Right ventricle myocardium inferior (tissue), 1 donor: ENCODE measurements at places on chromosomes 4 and X. TPM values are rescaled to one million over a fixed set of nuclear protein-coding genes. Genes with fewer than 3 reads are reported as not detected.

DNA sequence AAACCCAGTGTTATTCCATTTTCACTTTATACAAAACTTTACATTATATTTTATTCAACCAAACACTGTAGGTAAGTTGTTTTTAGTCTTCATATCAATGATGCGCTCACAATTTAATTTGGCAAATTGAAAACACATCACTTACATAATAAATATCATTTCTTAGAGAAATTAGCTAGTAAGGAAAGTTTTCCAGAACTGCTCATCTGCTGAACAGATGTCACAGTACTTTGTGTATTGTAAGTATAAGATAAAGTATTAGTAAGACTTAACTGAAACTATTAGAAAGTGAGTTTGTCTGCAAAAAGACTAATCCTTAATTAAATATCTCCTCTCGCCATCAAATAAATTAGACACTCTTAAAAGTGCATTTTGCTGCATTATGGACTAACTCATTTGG, 108.7 kb upstream of the PACRGL start:
- DNase-seq: no peak

DNA sequence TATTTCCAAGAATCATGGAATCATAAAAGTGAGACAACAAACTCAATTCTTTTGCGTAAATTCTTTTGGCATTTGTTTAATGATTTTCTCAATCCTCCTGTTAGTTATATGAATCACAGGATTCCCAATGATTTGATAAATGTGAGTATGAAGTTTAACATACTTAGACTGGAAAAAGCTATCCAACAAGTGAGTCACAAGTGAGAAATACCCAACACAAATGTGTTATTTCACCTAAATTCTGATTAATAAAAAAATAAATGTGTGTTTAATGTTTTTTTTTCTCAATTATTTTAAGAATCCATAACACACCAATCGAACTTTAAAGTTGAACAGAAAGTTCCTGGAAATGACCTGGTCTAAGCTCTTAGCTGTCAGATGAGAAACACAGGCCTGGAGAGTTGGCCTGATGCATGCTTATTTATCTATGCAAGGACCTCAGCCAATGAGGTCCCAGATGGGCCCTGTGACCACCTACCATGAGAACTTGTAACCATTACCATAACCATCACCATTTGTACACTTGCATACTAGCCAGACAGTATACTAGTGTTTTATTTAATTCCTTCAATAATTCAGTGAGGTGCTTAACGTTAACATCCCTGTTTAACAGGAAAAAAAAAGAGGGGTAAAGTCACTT, 386.7 kb downstream of the SPRY1 start:
- no peak for DNase-seq

TSC22D3 gene
- 72.0 TPM for total RNA-seq

DNA sequence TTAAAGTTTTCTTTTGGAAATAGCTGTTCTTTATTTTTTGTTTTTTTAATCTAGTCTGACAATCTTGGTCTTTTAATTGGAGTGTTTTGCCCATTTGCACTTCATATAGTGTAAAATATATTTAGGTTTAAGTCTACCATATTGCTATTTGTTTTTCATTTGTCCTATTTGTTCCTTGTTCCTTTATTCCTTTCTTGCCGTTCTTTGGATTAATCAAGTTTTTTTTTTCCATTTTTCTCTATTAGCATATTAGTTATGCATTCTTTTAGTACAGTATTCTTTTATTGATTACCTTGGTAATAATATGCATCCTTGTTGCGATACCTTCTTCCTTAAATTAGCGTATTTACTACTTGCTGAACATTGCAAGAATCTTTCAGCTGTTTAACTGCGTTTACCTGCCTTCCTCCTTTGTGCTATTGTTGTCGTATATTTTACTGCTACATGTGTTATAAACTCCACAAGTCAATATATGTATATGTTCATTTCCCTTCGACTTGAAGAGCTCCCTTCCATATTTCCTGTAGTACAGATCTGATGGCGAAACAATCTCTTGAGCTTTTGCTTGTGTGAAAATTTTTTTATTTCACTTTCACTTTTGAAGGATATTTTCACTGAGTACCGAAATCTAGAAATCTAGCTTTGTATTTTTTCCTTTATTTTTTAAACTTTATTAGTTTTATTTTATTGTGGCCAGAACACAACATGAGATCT, 23.9 kb upstream of the RNF212 start:
- DNase-seq: no peak

DNA sequence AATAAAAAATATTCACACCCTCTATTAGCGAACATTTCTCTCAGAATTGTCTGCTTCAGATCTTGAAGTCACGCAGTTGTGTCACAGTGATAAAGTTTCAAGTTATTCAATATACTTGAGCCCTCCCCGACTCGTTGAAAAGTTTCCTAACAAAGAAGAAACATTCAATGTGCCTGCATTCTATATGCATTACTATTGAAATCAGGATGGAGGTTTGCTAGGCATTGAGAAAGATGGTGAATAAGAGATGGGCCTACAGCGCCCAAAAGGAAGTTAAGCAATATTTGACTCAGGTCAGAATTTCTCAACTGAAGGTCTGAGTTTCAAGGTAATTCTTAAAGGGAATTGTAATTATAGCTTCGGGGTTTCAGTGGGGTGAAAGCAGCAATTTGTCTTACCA, 6.1 kb downstream of the TCEANC start:
- no peak for DNase-seq

DMP1 gene
- total RNA-seq: not detected

IDS gene
- 77.6 TPM for total RNA-seq

- DNase-seq: peak; percentile 88
These were observed 46.4 kb downstream of the ACOX3 start for GRCh38 chr4:8394061-8394519.

DNA sequence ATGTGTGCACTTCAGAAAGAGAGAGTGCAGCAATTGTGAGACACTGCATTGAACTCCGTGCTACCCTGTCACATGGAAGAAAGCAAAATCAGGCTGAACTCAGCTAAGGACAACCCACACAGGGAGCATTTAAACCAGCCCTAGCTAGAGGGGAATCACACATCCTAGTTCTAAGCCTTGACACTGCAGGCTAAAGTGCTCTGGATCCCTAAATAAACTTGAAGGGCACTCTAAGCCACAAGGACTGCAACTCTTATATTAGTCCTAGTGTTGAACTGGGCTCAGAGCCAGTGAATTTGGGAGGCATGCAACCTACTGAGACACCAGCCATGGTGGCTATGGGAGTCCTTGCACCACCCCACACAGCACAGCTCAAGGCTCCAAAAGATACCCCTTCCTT, 311.9 kb downstream of the OPHN1 start:
- no peak for DNase-seq

- no peak for DNase-seq
These were observed 7.0 kb upstream of the AKAP17A start for GRCh38 chrX:1584237-1585011.

DNA sequence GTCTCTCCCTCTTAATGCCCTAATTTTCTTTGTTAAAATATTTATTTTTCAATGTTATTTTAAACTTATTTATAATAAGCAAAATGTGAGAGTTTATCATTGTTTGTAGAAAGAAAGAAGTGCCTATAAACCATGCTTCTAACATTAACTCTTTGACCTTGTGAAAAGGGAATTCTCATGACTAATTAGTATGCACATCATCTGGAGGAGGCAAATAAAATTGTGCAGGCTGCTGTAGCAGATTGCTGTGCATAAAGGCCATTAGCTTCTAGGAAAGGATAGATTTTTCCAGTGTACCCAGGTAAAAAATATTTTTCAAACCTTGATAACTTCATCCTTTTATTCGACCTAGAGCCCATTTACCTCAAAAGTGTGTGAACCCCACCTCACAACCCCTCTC, 84.6 kb upstream of the GUCY1A1 start:
- DNase-seq: no peak
